ENCODE measurements at places on chromosomes 6 and 20.

DNA sequence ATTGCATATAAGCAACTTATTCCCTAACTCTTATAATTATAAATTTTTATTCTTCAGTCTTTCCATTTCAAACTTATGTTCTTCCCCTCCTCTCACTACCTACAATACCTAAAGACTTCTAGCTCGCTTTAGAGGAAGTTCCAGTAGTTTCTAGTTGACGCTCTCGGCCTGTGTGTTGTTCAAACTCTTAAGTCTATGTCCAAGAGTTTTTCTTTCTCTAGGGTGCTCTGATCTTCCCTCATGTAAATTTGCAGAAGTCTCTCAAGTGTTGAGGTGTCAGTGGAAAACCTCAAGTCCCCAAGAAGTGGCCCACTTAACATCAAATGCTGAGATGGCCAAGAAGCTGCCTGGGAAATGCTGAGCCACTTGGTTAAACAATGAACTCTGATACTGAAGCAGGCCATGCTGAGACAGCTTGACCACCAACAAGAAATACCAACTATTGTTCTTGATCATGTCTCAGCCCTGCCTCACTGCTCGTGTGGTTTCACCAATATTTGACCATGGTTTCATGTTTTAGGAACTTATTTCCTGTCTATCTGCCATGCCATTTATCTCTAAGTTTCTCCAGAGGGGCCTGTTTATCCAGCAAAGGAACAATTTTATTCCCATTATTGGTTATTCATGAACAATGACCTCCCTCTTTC, 100.9 kb upstream of the TCF21 start:
- no peak for DNase-seq

DNA sequence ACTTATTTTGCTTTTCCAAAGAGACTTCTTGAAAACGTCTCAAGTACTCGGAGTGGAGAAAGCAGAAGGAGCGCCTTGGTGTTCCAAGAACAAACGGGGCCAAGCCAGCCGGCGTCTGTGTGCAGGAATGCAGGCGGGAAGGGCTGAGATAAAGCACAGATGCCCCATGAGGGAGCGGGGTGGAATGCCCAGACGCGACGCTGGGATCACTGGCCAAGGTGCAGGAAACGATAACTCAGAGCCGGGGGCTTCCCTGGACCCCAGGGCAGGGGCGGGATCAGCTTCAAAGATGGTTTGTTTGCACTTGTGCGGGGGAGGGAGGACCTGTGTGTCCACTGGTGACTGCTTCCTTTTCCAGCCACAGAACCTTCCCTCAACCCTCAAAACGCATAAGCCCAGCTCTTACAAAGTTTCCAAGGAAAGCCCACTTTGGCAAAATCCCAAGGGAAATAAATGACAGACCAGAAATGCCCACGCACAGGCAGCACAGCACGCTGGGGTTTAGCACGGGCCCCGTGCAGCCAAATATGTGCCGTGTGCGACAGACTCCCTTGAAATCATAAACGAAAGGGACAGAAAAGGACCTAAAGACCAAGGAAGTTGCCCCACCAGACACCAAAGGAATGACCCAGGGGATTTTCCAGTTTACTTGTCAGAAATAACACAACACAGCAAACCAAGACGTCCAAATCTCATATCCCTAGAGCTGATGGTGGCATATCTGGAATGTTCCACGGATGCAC, 113.9 kb downstream of the NFATC2 start:
- no peak for DNase-seq

GRCh38 chr6:101747716-101748115, 354.2 kb downstream of the GRIK2 start:
- DNase-seq, result no peak

DNA sequence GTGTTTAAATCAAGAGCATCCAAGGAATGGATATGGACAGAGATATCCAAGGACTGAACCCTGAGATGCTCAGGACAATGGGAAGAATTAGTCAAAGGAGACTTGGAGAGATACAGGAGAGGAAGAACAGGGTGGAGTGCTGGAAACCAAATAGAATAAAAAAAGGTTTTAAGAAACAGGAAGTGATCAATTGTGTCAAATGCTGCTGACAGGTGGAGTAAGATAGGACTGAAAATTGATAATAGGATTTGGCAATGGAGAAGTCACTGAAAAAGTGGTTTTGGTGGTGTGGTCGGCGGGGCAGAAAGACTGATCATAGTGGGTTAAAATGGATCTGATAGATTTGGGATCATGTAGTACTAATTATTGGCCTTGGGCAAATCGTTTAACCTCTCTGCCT, 37.9 kb upstream of the PNRC1 start:
- DNase-seq, result no peak

- no peak for DNase-seq
These were observed 16.7 kb upstream of the C20orf144 start for GRCh38 chr20:33645396-33645795.

DNA sequence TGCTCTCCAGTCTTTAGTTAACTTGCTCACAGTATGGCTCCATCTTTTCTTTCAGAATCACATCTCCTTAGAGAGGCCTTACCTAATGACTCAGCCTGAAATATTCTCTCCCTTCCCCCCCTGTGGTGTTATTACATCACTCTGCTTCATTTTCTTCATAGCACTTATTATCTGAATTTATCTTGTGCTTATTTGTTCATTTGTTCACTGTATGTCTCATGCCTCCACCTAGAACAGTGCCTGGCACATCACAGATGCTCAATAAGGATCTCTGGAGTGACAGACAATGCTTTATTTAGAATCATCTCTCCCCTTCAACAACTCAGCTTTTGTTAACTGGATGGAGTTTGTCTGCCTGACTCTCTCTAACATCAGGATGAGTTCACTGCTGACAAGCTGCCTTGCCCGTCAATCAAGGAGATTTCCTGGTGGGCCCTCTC, 96.6 kb upstream of the MAN1A1 start:
- DNase-seq, result no peak

GRCh38 chr6:105967917-105968602, 118.1 kb upstream of the PRDM1 start:
- no peak for DNase-seq

GRCh38 chr6:108528878-108529277, 31.8 kb upstream of the FOXO3 start:
- DNase-seq, result no peak

GRCh38 chr20:54736421-54736820, 261.0 kb downstream of the DOK5 start:
- no peak for DNase-seq

- peak; percentile 44 for DNase-seq
These were observed at the start of gene COMMD7 for GRCh38 chr20:32743237-32744112. Gene COMMD7, minus strand, starts transcription at chr20:32743467. Its CDS starts 76 bp downstream, at chr20:32743391.

DNA sequence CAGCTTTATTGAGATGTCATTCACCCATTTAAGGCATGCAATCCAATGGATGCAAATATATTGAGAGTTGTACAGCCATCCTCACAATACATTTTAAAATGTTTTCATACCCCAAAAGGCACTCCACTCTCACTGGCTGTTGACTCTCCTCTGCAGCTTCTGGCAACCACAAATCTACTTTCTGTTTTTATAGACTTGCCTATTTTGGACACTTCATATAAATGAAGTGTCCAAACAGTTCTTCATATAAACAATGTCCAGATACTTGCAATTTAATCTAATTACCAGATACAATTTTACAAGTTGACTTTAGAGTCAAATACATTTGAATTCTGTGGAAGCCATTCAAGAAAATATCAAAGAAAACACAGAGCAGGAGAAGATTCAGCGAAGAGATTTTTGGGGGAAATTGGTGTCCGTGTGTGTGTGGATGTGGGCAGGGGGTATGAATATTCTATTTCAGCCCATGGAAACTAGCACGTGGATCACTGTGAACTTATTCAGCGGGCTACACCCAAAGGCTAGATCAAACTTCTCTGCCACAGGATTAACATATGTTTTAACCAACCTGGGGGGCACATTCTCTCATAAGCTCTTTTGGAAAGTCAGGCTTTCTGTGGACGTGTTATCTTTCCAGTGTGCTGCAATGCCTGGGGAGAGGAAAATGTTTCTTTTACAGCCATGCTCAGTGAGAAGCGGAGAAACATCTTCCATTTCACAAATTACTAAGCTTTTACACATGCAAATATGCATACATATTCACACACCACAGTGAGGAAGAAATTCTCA, 73.9 kb downstream of the PLG start:
- DNase-seq, result no peak

DNA sequence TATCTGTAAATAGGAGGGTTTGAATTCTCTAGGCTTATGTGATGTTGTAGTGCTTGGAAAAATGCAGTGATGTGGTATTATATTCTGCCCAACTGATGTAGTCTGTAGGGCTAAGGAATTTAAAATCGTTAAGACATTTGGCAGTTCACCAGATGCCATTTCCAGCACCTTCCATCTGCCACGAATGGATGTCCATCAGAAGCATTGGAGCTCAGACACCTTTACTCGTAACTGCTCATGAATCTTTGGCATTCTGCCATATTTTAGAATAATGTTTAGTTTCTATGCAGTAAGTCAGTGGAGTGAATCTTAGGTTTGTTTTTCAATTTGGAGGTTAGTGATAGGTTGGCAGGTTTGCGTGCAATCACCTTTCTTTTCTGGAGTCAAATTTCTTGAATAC, 2.4 kb upstream of the SYTL3 start:
- DNase-seq, result no peak

DNA sequence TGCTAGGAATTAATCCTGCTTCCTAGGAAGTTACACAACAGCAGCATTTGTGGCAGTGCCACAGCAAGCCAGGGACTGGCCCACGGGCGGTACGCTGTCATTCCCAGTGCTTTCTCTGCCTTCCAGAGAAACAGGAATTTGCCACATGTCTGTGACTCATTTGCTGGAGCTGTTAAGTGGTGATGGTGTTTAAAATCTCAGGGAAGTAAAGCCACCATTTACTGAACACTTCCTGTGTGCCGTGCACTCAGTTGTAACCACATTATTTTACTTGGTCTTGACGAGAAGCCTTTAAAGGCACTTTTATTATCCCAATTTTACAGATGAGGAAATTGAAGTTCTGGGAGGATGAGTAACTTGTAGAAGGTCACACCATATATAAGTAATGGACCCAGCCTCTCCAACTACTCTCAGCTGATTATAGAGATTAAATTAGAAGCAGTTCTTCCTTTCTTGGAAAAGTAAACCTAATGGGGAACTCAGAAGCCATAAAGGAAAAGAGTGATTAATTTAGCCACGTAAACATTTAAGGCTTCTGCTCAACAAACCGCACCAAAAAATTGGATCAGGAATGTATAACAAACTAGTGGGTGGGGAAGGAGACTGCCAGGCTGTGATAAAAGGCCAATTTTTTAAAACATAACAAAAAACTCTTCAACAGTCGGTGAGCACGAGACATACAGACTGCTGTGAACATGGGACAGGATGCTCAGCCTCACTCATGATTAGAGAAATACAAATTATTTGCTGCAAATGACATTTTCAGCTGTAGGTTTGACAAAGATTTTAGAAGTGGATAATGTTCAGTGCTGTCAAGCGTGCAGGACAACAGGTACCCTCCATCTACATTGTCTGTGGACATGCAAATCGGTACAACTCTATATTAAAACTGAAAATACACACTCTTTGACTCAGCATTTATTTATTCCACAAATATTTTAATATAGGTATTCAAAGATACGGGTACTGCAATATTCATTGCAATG, 311.2 kb downstream of the NRN1 start:
- DNase-seq, result no peak

GRCh38 chr6:158329531-158329930, 17.3 kb downstream of the TULP4 start:
- no peak for DNase-seq

DNA sequence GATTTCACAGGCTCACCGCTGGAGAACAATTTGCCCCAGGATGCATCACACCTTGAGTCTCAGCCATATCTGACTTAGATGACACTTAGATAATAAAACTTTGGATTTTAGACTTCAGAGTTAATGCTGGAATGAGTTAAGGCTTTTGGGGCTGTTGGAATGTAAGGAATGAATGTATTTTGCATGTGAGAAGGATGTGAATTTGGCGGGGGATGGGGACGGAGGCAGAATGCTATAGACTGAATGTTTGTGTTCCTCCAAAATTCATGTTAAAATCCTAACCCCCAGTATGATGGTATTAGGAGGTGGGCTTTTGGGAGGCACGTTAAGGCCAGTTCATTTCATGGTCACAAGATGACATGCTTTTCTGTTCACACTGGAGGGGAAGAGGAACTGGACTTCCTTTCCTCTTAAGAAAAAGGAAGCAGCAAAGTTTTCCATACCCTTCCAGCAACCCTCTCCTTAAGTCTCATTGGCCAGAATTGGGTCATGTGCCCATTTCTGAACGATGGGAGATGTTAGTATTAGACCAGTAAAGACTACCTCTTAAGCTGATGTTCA, 5.8 kb upstream of the SRXN1 start:
- DNase-seq, result no peak

DNA sequence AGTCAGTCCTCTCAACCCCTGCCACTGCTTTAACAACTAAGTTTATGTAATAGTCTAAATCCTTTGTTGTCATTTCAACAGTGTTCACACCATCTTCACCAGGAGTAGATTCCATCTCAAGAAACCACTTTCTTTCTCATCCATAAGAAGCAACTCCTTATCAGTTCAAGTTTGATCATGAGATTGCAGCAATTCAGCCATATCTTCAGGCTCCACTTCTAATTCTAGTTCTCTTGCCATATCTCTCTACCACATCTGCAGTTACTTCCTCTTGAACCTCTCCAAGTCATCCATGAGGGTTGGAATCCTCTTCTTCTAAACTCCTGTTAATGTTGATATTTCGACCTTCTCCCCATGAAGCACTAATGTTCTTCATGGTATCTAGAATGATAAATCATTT, 57.9 kb upstream of the FOXO3 start:
- DNase-seq, result no peak

DNA sequence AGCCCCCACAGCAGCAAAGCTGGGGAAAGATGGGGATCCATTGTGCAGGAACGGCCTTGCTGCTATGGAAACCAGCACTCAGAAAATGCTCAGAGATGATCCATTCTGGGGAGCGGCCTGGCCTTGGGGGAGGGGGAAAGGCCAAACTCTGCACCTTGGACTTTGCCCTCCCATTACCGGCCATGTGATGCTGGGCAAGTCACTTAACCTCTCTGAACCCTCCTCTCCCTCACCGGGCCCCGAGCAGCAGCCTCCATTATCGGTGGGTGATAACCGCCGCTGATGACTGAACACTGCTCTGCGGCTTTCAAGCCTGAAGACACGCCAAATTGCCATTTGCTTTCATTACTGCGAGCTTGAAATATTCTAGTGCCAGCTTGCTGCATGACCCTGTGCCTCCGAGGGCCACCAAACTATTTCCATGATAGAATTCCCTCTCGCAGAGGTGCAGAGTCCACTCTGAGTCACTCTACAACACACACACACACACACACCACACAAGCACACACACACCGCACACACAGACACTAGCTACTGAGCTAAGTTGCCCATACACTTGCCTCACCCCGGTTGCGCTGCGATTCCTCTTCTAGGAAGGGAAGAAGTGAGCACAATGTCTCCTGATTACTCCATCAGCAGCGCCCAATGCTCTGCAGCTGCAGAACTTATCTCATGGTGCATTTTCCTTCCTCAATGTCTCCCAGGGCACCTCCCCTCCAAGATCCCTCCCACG, 20.6 kb upstream of the SIRPA start:
- no peak for DNase-seq

DNA sequence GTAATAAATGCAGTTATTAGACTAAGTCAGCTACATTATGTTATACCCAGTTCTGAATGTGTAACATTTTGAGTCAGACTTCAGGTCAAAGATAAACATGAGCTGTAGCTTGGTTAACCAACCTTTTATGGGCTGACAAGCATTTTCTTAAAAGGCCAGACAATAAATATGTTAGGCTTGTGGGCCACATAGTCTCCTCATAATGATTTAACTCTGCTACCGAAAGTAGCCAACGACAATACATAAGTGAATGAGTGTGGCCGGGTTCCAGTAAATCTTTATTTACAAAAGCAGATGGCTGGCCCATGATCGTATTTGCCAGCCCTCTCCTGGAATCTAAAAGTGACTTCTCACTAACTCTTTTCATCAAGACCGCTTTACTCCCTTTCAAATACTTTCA, 49.9 kb downstream of the ATG5 start:
- no peak for DNase-seq
